ENCODE measurements at places on chromosomes 16 and 17.

DNA sequence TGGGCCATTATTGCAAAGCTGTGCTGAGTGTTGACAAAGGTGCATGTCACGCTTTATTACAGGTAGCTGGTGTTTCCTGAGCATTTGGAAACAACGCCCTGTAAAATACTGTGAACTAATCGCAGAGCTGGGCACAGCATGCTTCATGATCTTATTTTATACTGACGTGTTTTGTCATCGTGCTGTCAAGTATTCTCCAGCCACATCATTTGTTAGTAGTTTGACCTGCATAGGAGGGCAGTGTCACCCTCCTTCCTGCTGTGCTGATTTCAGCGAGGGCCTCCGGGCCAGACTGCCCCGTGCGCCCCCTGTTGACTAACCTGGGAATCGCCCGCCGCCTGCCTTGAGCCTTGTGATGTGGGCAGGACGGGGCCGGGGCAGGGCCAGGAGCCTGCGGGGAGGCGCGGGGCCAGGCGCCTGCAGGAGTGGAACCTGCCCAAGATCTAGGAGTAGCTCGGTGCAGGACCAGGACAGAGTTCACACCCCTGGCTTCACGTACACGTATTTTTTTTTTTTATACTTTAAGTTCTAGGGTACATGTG, 820.7 kb downstream of the KCNJ18 start:
- DNase-seq, result no peak

DNA sequence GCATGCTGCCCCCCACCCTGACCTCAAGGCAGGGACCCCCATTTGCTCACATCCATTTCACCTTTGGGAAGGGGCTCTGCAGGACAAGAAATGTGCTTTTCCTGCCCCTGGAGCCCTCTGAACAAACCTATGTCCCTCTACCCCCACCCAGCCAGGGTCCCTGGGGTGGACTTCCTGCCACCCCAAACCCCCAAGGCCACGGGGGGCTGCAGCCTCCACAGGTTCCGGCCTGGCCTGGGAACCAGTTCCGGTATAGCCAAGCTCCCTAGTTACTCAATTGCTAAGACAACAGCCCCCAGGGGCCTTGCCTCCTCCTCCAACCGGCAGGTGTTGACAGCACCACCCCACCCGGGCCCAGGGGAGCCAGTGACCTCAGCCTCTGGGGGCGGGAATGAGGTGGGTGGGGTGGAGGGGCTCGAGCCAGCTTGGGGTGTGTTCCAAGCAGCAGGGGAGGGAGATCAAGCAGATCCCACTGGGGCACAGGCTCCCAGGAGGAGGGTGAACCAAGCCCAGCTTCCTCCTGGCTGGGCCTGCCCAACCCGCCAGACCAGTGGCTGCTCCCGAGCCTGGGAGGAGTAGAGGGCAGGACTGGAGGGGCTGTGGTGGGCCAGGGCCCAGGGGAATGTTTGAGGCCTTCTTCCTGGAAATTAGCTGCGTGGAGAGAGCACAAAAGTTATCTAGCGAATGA, 6.6 kb downstream of the PNMT start:
- DNase-seq, result peak; percentile 16

DNA sequence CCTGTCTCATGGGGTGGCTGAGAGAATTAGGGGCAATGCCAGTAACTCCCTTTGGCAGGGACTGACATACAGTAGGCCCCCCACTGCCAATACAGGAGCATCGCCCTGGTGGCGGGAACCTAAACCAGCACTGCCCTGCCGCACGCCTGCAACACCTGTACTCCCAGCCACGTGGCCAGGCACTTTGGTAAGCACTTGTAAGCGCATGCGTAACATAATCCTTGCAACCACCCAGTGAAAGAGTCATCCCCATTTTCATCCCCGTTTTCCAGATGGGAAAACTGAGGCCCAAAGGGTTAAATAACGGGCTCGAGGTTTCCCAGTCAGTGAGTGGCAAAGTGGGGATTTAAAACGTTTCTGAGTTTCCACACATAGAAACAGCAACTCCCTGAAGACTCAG, 17.5 kb downstream of the SCN4A start:
- DNase-seq, result no peak

DNA sequence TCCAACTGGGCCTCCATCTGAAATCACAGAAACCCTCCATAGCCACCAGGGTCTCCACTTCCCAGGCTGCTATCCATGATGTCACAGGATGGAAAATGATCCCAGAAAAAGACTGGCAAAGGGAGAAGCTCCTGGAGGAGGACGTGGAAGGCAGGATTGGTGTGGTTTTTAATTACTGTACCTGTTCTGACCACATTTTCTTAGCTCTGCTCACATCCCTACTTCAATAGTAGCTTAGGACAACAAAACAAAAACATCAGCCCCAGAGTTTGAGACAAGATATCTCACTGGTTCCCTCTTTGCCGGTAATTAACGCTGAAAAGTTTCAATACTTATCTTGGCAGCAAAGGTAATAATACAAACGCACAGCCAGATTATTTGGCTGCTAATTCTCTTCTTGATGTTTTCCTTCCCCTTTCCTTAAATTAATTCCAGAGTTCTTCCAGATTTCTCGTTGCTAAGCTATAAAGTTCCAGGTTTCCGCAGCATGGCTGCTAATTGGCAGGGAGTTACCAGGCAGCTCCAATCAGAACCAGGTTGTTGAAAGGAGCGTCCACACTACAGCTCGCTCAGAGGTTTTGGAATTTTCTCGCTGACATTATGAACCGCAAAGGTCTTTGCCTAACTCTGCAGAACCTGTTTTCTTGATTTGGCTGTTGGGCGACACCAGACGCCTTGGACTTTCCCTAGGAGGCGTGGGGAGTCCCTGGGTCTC, 263.4 kb downstream of the MRTFB start:
- peak; percentile 47 for DNase-seq

- no peak for DNase-seq
Observed at GRCh38 chr16:1108299-1109252, 12.5 kb upstream of the C1QTNF8 start.

- no peak for DNase-seq
Observed at GRCh38 chr17:62727916-62728672, 80.0 kb downstream of the MARCHF10 start.

GRCh38 chr16:57734308-57734924, 1.2 kb upstream of the KATNB1 start:
- no peak for DNase-seq

DNA sequence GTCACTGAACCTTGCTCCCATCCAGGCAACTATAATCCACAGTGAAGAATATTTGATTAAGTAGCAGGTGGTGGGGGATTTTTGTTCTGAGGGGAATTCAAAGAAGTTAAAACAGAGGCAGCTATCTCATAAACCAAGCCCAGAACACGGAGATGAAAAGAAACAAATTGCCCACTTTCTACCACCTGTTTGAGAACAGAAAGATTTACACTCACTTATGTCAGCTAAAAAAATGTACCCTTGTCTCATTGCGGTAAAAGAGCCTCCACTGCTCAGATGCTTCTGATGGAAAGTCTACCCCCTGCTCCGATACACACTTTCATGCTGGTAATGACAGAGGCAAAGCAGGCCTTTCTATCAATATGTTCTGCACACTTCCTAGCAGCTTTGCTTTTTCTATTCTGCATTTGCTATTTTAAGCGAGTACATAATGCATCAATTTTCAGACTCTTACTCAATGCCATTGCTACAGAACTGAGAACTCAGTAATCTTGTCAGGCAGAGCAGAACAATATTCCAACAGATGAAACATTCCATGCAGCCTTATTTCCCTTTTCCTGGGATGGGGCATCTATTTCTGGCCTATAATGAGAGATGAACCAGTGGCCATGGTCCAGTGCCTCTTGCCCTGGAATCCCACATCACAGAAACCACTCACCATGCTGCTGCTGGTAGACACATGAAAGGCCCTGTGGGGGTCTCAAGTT, 29.0 kb downstream of the CDK5R1 start:
- DNase-seq, result no peak

GRCh38 chr17:19730843-19731242, 14.5 kb upstream of the SLC47A2 start:
- DNase-seq, result no peak

GRCh38 chr17:22463110-22463850, 771.0 kb downstream of the KCNJ18 start:
- no peak for DNase-seq

DNA sequence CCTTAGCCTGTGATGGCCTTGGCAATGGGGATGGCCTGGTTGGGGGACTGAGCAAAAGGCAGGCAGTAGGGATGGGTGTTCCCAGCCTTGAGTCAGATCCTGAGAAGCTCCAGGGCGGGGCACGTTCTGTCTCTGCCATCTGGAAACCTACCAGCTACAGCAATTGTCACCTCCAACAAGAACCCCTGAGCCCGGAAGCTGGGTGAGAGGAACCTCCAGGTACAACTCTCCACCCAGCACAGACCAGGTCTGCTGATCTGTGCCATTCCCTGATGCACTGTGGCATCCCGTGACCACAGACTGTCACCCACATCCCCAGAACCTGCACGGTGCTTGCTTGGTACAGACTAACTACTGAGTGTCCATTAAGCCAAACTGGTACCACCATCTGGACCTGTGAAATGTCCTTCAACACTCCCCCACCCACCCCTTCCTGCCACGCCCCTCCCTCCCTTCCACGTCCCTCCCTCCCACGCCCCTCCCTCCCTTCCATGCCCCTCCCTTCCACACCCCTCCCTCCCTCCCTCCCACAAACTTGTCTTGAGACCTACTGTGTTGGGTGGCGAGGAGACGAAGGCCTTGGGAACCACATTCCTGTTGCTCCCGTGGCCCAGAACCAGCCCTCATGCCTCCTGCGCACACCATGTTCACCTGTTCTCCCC, 16.6 kb downstream of the MYO15B start:
- DNase-seq, result no peak
